ENCODE measurements at places on chromosomes 4 and X. TPM values are rescaled to one million over a fixed set of nuclear protein-coding genes. Genes with fewer than 3 reads are reported as not detected.

DNA sequence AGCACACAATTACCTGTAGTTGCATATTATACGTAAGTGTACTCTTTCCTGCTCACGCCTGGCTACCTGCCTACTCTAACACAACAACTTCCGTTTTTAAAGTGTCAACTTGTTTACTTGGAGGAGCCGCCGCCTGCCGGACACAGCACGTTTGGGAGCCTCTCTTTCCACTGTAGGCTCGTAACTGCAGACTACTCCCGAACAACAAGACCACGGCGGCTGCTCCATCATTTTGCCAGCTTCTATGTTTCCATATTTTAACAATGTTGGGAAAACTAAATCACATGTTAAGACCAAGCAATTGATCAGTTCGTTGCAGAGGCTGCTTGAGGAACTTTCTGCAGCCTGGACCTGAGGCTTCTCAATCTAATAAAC lies 841 bp downstream of the MTNR1A start:
- DNase-seq = peak; percentile 59

DNA sequence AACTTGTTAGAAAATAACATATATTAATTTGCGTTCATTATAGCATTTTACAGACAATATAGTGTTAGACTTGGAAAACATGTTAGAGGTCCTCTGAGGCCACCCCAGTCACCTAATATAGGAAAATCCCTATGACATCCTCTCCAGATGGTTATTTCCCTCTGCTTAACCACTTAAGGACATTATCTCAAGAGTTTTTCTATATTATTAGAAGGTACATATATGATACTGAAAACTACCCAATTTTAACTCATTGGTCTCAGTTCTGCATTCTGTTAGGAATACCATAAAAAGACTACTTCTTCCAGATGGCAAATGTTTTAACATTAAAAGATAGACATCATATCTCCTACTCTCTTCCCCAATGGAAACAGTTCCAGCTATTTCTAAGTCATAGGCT lies 21.4 kb downstream of the PTPN13 start:
- no peak for DNase-seq

DNA sequence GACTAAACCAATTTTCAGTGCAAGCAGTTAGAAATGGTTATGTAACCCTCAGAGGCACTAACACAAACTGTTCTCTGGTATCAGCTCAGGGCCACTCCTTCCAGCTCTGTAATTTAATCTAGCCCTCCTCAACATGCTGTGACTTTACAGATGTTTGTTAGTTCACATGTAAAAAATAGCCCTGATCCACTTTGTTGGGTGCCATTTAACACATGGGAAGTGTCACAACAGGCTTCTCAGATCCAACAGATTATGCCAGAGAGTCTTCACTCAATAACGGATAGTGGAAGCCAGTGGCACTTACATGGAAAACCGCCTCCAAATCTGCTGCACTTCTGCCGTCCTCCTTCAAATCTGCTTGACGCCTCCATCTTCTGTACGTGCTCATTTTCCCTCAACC lies 51.6 kb downstream of the ATP8A1 start:
- DNase-seq = no peak

- DNase-seq = no peak
Observed at GRCh38 chr4:150337734-150338133, 244.2 kb upstream of the MAB21L2 start.

- DNase-seq = no peak
Observed at GRCh38 chrX:25006586-25007058, 9.1 kb downstream of the ARX start.

GRCh38 chr4:1539859-1540600 lies 133.8 kb upstream of the NKX1-1 start:
- no peak for DNase-seq

GRCh38 chrX:118219866-118220265 lies 103.3 kb upstream of the KLHL13 start:
- no peak for DNase-seq

DNA sequence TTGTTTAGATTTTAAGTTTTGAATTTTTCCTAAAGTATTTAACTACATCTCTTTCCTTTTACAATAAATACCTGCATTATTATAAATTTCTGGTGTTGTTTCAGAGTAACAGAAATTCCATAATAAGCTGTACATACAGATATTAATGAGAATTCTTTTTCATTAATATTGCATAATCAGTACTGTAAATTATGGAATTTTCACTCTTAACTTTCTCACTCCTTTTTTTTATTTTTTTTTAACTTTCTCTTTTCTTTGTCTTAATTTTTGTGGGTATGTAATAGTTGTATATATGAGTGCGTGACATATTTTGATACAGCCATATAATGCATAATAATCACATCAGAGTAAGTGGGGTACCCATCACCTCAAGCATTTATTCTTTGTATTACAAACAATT lies 110.5 kb downstream of the KLHL8 start:
- no peak for DNase-seq

DIPK2B gene
- 42.8 TPM for total RNA-seq

GPR78 gene
- not detected for total RNA-seq

SMIM31 gene
- total RNA-seq = not detected

CXXC4 gene
- 1.1 TPM for total RNA-seq

MGARP gene
- total RNA-seq = 0.39 TPM
